Stomach (tissue), 19 donors: ENCODE measurements at places on chromosomes 5 and 9. TPM values are rescaled to one million over a fixed set of nuclear protein-coding genes. Genes with fewer than 3 reads are reported as not detected.

DNA sequence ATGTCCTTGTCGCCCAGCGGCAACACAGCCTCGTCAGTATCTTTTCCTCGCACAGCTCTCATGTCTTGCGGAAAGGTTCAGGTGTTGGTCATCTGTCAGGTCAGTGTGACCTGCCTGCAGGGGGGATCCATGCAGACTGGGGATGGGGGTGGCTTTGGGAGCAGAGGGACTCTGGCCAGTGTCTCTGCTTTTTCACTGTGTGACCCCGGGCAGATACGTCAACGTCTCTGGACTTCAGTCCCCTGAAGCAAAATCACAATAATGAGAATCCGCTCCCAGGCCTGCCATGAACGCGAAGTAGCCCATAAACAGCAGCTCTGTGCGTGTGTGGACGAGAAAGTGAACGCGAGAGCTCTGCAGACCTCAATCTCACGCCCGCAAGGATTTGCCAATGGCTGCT, 75.7 kb upstream of the FCN1 start:
- no peak for DNase-seq

GRCh38 chr5:112238473-112238872, 180.6 kb downstream of the EPB41L4A start:
- no peak for DNase-seq

GRCh38 chr9:5559659-5560058, 49.3 kb downstream of the PDCD1LG2 start:
- DNase-seq = no peak

- DNase-seq = no peak
Measured at GRCh38 chr5:93653716-93654115, 70.7 kb downstream of the NR2F1 start.

GRCh38 chr5:117318528-117318927, 743.9 kb upstream of the SEMA6A start:
- DNase-seq = no peak

DNA sequence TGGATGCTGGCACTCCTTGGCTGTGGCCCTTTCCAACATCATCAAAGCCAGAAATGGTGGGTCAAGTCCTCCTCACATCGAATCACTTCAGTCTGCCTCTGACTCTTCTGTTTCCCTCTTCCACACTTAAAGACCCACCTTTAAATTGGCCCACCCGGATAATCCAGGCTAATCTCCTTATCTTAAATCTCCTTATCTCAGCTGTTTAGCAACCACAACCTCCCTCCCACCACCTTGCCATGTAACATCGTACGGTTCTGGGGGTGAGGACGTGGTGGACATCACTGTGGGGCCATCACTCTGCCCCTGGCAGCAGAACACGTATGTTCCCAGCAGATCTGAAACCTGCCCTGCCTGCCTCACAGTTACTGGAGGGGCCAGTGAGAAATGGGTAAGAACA, 11.5 kb downstream of the IGFBPL1 start:
- no peak for DNase-seq

DNA sequence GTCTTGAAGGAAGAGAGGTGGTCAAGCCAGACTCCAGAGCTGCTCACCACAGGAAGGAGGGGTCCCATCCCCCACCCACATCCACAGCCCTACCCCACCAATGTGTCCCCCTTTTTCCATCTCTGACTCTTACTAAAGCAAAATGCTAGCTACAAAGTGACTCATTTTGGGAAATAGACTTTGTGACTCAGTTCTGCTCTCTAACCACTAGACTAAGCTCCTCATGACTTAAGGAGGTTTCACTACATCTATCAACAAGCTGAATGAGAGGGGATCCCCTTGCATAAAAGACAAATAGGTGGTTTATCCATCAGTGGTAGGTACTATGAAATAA, 35.1 kb upstream of the ADRB2 start:
- no peak for DNase-seq

GRCh38 chr9:70924380-70924779, 197.0 kb downstream of the TRPM3 start:
- DNase-seq = peak; percentile 43

GRCh38 chr5:123916345-123917121, 404.6 kb downstream of the CSNK1G3 start:
- DNase-seq = peak; percentile 42

DNA sequence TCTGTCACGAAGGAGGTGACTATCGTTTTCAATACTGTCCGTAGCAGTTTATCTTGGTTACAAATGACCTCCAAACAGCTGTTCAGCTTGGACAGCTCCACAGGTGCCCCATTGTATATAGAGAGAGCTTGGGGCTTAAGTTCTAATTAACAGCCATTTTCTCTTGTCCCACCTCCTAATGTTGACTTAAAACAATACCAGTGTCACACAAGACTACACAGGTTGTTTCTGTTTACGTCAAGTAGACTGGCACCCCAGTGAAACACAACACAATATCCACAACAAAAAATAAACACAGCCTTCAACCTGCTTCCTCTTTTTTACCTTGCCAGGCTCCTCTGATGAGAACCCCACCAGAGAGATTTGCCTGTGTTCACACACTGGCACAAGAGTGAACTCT, 39.8 kb upstream of the TLE1 start:
- no peak for DNase-seq

DNA sequence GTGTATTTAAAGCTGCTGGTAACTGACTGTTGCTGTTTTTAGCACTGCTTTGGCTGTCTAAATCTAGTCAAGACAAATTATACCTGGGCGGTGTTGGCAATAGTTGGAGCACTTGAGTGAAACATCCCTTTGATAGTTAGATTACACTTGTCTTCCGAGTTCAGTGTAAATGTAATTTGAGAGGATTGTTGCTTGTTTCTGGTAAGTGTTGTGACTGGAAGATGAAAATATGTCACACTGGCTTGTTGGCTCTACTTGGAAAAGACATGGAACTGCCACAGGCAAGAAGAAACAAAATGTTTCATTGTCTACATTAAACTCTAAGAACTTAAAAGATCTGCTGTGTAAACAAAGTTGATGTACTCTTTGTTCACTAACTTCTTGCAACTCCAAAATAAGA, 49.2 kb upstream of the PTPRD start:
- no peak for DNase-seq

DNA sequence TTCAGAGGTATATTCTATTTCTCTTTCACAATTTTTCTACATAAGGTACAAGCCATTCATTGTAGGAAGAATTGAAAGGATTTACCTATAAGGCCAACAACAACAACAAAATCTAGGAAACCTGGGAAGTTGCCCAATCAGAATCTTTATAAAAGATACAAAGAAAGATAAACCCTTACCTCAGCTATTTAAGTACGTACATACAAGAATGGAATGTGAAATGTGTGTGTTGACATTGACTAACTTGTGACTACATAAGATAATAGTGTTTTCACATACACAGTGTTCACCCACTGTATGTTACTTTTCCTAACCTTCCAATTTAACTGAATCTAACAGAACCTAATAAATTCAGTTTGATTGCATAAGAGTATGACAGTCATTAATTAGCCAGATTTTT, 154.1 kb downstream of the ADAMTS6 start:
- DNase-seq = no peak

DNA sequence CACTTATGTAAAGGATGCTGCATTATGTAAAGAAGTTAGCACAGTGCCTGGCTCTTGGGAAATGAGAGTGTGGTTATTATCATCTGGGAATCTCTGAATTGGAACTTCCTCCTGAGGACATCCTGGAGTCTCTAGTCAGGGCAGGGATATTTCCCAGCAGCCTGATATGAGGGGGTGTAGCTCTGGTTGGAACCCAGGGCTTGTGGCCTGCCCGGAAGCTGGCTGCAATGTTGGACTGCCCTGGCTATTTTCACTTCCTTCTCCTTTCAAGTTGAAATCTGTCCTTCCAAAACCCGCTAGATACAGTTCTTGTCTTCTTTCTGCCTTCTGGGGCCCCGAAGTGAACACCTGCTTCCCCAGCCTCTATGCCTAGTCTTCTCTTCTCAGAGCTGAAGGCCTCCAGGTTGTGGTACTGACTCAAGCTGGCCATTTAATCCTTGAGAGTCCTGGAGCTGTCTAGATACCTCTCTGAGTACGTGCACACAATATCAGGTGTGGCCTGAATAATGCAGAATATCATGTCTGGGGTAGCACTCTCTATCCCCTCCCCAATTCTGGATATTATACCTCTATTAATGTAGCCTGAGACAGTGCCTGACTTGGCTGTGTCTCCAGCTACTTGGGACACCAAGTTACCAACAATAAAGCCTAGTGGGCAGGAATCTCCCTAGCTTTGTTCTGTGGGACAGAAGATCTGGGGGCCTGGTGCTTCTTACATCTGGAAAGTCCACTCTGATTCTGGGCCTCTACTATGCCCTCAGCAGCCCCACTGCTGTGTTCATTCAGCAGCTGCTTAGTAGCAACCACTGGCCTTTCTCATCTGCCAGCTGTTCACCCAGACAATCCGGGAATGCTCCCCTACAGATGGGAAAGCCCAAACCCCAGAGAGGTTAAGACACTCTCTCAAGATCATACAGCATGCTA, 45.0 kb downstream of the SLC6A7 start:
- no peak for DNase-seq

DNA sequence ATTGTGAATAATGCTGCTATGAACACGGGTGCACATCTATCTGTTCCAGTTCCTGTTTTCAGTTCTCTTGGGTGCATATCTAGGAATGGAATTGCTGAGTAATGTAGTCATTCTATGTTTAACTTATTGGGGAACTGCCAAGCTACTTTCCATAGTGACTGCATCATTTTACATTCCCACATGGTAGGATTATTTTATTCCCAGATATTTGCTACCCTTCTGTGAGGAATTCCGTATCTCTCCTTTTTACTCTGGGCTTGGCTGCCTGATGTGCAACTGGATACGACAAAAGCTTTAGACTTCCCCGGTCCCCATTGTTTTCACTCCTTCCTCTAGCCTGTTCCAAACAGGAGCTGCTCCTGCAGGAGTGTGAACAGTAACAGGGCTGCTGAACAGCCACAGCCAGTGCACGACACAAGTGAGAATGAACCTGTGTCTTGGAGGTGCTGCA, 7.2 kb downstream of the TAS2R1 start:
- no peak for DNase-seq

- peak; percentile 17 for DNase-seq
Measured at GRCh38 chr9:2506321-2506720, 115.3 kb upstream of the VLDLR start.

DNA sequence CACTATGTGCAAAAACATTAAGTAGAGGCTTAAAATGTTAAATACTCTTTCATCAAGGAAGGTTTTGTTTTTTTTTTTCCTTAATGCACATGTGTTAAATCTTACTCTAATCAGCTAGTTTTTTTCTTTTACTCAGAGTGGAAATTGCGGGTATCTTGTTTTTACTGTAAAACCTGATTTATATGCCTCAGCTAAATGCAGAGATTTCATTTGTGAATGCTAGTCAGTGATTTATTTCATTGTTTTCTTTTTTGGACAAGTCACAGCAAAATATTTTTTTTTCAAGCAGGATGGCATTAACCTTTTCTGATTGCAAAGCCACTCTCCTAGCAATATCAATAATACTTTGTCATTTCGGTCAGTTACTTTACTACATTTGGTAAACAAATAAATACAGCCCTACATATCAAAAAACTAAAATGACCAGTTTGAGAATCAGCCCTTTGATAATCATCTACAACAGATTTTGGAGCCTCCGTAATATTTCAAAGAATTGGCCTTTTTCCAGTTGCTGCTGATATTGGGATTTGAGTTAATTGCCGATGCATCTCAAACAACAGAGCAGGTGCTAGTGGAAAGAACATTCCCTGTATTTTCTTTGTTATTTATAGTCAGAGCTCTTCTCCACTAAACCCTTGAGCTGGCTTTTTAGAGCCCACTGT, 579.2 kb upstream of the ZNF608 start:
- no peak for DNase-seq

DNA sequence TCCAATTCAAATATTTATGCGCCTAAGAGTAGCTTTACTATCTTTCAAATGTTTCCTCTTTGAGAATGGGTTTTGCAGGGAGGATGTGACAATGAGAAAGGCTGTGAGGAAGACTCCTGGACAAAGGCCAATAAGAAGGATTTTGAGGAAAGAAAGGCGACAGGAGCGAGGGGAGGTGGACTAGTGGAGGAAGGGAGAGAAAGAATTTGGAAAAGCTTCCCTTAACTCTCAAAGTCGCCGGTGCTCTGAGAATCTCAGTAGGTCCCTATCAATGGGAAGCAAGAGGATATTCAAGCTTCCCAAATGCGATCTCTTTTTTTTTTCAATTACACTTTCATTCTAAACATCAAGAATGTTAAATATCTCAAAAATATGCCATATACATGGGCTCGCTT, 2.8 kb upstream of the CDC20B start:
- no peak for DNase-seq

DNA sequence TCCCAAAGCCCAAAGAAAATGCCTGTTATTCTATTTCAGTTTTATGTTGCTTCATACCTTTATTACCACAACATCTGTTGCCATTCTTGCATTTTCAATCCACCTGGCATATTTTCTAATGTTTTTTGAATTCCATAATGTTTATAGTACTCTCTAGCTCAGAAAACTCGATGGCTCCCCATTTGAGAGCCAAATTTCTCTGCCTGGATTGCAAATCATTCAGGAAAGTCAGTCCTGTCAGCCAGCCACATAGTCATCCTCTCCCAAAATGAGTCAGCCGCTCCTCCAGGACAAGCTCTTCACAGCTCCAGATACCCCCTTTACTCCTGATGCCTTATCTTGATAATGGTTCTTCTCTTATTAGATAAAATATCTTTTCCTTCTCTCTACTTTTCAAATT, 78.2 kb upstream of the ADCY2 start:
- no peak for DNase-seq

DNA sequence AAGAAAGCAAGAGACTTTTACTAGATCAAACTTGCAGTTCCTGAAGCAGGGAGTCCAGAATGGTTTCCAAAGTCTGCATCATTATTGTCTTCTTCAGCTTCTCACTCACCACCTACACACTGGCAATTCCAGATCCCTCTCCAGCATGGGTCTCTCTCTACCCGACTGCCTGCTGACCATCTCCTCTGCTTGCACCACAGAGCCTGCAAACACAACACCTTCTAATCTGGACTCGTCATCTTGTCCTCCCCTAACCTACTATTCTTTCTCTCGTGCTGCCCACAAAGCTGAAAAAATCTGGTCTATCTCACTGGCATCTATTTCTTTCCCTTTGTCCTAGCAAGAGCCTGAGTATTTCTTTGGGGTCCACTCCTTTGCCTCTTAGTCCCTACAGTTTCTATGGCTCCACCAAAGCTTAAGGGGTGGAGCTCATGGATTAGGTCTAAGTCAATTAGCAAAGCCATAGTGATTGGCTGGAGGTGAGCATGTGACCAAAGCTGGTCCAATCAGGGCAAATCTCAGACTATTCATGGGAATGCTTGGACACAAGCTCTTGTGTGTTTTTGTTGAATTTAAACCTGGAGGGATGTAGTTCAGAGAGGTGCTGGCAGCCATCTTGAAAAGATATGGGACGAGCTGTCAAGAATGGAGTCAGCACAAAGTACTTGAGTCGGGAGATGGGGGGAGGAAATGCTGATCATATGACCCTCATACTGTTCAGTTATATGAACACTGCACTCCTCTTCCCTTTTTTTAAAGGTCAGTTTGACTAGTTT, 63.5 kb downstream of the GALNT12 start:
- DNase-seq = no peak

LECT2 gene
- not detected for total RNA-seq

MEF2C gene
- total RNA-seq = 15.6 TPM

TRIM36 gene
- total RNA-seq = 1.8 TPM

ENHO gene
- 5.0 TPM for total RNA-seq

HMHB1 gene
- total RNA-seq = not detected

SCGB3A2 gene
- not detected for total RNA-seq

SEMA5A gene
- total RNA-seq = 26.4 TPM

CMYA5 gene
- under 0.01 TPM for total RNA-seq

ERAP2 gene
- 16.7 TPM for total RNA-seq

GARNL3 gene
- total RNA-seq = 2.7 TPM
